ENCODE measurements at places on chromosomes 1 and 21.
A peak's percentile ranks its signal among the peaks of the same experiment; 100 is the strongest.

DNA sequence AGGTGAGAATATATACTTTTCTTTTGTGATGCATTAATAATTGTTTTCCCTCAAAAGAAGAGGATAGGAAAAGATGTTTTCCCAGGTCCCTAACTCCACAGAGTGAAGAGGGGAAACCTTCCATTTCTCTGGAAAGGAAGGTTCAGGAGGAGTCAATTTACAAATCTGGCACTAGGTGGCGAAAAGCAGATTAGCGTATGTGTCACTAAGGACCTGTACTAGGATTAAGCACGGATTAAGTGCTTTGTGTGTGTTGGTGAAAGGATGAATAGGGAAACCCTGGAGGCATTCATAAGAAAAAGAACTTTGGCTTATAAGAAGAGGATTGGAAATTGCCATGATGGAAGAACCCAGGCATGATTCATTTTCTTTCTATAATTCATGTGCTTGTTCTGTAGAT lies 410.1 kb upstream of the PLXNA2 start:
- DNase-seq: no peak

DNA sequence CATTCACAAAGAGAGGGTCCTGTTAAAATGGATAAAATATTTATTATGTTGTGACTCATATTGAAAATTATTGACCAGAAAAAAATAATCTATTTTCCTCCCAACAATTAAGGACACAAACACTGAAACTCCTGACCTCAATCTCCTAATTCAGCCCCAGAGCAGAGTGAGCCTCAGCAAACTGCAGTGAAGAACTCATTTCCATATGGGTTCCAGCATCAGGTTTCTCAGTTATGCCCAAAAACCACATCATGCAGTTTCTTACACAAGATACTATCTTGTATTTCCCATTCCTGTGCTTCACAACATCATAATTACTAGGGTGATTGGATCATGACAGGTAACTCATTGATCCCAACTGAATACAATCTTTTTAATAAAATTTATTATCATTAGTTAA lies 15.4 kb downstream of the PYHIN1 start:
- no peak for DNase-seq

DNA sequence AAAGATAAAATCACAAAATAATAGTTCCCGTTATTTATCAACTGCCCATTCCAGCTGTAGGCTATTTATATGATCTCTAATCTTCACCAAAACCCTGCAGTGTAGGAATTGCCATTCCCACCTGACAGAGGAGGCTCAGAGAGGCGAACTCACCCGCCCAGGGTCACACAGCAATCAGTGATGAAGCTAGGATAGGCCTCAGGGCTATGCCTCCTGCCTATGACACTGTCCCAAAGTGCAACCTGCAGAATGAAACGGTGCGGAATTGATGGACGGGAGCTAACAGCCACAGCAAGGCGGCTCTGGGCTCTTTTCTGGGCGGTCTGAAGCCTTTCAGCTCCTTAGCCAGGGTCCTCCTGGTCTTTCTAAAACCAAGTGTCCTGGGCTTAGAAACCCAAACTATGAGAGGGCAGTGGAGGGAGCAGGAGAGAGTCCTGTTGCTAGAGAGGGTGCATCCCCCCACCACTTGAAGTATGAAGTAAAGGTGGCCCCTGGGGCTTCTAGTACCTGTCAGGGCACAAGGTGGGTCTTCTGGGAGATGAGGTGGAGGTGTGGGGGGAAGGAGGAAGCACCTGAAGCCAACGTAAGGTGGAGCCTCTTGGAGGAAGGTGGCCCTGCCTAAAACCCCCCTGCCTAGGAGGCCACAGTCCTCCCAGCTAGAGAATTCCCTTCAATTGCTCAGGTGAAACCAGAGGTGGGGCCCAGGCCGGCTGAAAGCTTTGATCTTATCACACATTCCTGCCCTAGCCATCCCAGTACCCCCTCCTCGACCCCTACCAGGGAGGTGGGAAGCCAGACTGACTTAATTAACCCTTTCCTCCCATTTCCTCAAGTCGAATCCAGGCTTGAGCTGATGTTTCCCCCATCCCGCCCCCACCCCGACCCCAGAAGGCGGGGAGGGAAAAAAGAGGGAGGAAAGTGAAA lies 14.8 kb downstream of the HSPG2 start:
- no peak for DNase-seq

DNA sequence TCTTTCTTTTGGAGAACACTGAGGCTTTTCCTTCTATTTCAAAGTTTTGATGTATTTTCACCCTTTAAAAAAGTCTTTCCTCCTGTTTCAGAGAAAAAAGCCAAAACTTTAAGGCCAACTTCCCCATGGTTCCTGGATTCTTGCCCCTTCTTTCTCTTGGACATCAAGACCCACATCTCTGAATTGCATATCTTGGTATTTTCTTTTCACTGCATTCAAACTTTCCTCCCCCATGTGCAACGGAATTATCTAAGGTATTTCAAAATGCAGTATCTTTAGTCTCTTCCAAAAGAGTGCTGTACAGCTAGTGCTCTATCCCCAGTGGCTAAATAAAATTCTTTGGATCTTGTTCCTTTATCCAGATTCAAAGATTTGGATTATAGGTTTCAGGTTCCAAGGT lies 81.1 kb upstream of the TSPAN2 start:
- no peak for DNase-seq

- no peak for DNase-seq
Observed at GRCh38 chr1:56433056-56433577, 146.2 kb downstream of the PLPP3 start.

- peak; percentile 41 for DNase-seq
Observed at GRCh38 chr1:19800076-19800804, 524 bp upstream of the TMCO4 start.

GRCh38 chr1:45304311-45305081 lies 22.2 kb upstream of the HPDL start:
- DNase-seq: no peak

DNA sequence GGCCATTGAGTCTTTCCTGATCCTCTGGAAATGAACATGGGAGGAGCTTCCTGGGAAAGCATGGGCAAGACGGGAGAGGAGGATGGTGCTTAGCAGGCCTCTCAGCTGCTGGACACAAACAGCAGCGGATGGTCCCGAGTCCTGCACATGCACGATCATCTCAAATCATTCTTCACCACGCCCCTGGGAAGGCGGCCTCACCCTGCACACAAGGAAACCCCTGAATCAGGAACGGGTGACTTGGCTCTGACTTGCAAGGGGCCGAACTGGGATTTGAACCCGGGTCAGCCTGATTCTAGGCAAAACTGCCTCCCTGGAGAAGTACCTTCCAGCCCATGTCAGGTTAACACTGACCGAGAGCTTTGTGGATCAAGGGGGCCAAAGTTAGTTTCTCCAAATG lies 134.8 kb upstream of the WNT4 start:
- DNase-seq: no peak

- no peak for DNase-seq
Observed at GRCh38 chr1:118991448-118991847, 3.3 kb upstream of the TBX15 start.

- DNase-seq: no peak
Observed at GRCh38 chr1:158509471-158510156, 37.6 kb downstream of the OR10R2 start.

- no peak for DNase-seq
Observed at GRCh38 chr21:14878971-14879370, 185.8 kb downstream of the NRIP1 start.

GRCh38 chr1:78142736-78143135 lies 97.0 kb downstream of the GIPC2 start:
- DNase-seq: no peak

- no peak for DNase-seq
Observed at GRCh38 chr1:64171246-64171645, 32.2 kb upstream of the UBE2U start.

DNA sequence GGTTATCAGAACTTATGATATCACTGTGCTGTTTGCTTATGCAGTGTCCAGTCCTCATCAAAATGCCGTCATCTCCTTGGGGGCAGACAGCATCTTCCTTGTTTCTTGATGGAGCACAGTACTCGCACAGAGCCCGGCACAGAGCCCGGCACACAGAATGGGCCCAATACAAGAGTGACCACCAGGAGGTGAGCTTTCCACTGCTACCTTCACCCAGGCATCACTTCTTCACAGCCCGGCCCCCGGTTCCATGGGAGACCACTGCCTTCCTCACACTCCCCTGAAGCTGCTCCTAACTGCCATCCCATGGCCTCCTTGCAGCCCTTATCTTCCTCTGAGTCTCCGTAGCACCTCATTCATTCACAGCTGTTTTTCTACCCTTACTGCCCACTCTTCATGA lies 94.0 kb downstream of the TNR start:
- DNase-seq: no peak

GRCh38 chr21:27168084-27168483 lies 201.2 kb upstream of the ADAMTS5 start:
- no peak for DNase-seq

DNA sequence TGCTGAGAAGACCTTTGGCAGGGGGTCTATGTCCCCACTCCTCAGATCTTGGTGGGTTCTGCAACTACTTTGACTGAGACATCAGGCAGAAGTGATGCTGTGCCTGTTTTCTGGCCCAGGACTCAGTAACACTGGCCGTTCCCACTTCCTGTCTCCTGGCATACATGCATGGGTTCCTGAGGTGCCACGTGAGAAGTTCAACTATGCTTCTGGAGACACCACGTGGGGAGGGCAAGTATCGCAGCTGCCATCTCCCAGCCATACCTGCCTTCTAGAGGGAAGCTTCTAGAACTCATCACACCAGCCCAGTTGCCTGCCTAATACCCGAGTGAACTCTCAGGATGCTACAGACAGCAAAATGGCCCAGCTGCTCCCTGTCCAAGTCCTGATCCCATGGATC lies 65.8 kb downstream of the TRABD2B start:
- no peak for DNase-seq

- DNase-seq: no peak
Observed at GRCh38 chr1:8035289-8035688, 9.2 kb upstream of the ERRFI1 start.

GRCh38 chr1:161185282-161185682 lies 8.0 kb upstream of the B4GALT3 start:
- DNase-seq: peak; percentile 63

GRCh38 chr1:155636397-155637153 lies 26.6 kb downstream of the MSTO1 start:
- no peak for DNase-seq

- DNase-seq: no peak
Observed at GRCh38 chr1:198848206-198848605, 209.4 kb downstream of the PTPRC start.

- DNase-seq: no peak
Observed at GRCh38 chr1:154199563-154199879, 6.6 kb downstream of the CFAP141 start.

GRCh38 chr1:67105508-67105907 lies 29.3 kb downstream of the C1orf141 start:
- no peak for DNase-seq

GRCh38 chr1:242542271-242542670 lies 17.8 kb upstream of the PLD5 start:
- DNase-seq: no peak

GRCh38 chr1:159311679-159312078 lies 9.5 kb downstream of the FCER1A start:
- DNase-seq: no peak

GRCh38 chr1:92085727-92086126 lies 5.6 kb downstream of the BTBD8 start:
- no peak for DNase-seq

GRCh38 chr1:183023601-183024316 lies 539 bp downstream of the LAMC1 start:
- peak; percentile 2 for DNase-seq

DNA sequence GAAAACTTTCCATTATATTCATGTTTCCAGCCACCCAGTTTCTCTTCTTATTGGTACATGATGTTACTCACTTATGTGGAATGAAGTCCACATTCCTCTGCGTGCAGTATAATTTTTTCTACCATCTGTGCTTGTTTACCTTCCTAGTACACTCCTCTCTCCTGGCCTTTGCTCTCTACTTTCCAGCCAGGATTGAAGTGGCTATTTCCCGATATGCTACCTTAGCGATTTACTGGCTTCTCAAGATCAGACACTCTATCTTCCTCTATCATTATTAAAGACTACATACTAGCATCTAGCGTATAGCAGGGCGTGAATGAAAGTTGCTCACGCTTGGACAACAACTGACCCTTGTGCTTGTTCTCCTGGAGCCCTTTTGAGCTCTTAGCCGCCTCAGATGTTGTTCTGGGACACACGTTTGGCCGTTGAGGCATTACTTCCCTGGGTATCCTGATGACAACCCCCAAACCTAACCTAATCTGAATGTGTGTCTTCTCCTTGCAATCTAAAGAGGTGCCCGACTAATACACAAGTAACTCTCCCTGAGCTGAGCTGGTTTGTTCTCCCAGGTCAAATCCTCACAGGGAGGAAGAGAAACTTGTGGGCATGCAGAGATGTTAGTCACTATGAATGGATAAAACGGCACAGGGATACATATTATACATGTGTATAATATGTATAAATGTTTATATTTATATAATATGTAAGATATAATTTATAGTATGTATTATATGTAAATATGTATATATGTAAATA lies 13.4 kb upstream of the MTARC2 start:
- no peak for DNase-seq

Measured in activated CD4-positive, alpha-beta T cell treated with anti-CD3 and anti-CD28 coated beads for 4 hours (primary cell).